ENCODE measurements at places on chromosomes 13 and 19. TPM values are rescaled to one million over a fixed set of nuclear protein-coding genes. Genes with fewer than 3 reads are reported as not detected.

The CATSPERD gene
- total RNA-seq = not detected

The FOSB gene
- total RNA-seq = 0.83 TPM

The HIPK4 gene
- under 0.01 TPM for total RNA-seq

The ZSCAN5B gene
- total RNA-seq = not detected

The ZNF225 gene
- total RNA-seq = 4.9 TPM

The LRRC4B gene
- 5.6 TPM for total RNA-seq

The NDFIP2 gene
- 38.6 TPM for total RNA-seq

The ZNF791 gene
- total RNA-seq = 11.9 TPM

The ZNF540 gene
- not detected for total RNA-seq

The CALR3 gene
- total RNA-seq = not detected

The CEACAM20 gene
- total RNA-seq = not detected

The CBY2 gene
- total RNA-seq = not detected

The CYP2A6 gene
- total RNA-seq = not detected

The LMO7 gene
- 26.4 TPM for total RNA-seq

The C19orf73 gene
- 2.6 TPM for total RNA-seq

The SPRED3 gene
- total RNA-seq = 0.06 TPM

The PLK5 gene
- not detected for total RNA-seq

The CERS1 gene
- total RNA-seq = 0.45 TPM

The LILRA1 gene
- total RNA-seq = not detected

The ZNF44 gene
- 8.4 TPM for total RNA-seq

The NCR1 gene
- total RNA-seq = 5.4 TPM

The ZNF208 gene
- total RNA-seq = 4.3 TPM

The CACNG6 gene
- 9.3 TPM for total RNA-seq

The RASAL3 gene
- total RNA-seq = not detected

The GNA15 gene
- not detected for total RNA-seq

The UBE2S gene
- 338 TPM for total RNA-seq

The LMTK3 gene
- under 0.01 TPM for total RNA-seq

The N4BP2L2 gene
- total RNA-seq = 35.6 TPM

The DCT gene
- total RNA-seq = 0.29 TPM

The SPTBN4 gene
- 1.5 TPM for total RNA-seq

The LYPD5 gene
- 2.9 TPM for total RNA-seq

The IL17D gene
- 0.46 TPM for total RNA-seq

The VPS36 gene
- 34.0 TPM for total RNA-seq

The CXCL17 gene
- not detected for total RNA-seq

The ZNF729 gene
- total RNA-seq = not detected

The IFI30 gene
- 20.2 TPM for total RNA-seq

The FUT2 gene
- not detected for total RNA-seq

The NALCN gene
- total RNA-seq = not detected

The COX7A1 gene
- not detected for total RNA-seq

The TPTE2 gene
- total RNA-seq = not detected

The ZAR1L gene
- not detected for total RNA-seq

The SLC25A41 gene
- total RNA-seq = not detected

The DIRAS1 gene
- total RNA-seq = 1.5 TPM

The PRSS57 gene
- not detected for total RNA-seq

The CCDC70 gene
- not detected for total RNA-seq

The CTU1 gene
- 19.5 TPM for total RNA-seq

The BRME1 gene
- 7.9 TPM for total RNA-seq
